ENCODE measurements at places on chromosomes 7 and 10.

DNA sequence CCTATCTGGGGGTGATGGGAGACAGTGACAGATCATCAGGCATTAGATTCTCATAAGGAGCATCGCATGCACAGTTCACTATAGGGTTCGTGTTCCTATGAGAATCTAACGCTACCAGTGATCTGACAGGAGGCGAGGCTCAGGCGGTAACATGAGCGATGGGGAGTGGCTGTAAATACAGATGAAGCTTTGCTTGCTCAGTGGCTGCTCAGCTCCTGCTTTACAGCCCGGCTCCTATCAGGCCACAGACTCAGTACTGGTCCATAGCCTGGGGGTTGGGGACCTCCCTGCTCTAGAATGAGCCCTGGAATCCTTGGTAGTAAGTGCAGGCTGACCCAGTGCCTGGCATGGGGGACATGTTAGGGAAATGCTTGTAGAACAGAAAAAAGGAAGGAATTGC, 426.0 kb downstream of the TYW1 start:
- DNase-seq, result no peak

DNA sequence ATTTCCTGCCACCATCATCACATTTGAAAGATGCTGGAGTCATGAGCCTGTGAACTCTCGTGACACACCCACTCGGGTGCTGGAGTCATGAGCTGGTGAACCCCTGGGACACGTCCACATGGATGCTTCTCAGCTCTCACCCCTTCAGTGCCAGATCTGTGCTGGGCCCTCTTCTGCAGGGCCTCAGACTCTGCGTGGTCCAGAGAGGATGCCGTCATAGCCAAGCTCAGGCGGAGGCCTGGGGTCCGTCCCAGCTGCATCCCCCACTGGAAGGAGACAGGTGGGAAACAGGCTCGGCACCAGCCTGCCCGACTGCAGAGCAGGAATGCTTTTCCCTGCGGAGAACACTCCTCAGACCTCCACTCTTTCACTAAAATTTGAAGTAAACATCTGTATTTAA, 156.5 kb upstream of the PPP2R2D start:
- DNase-seq, result no peak

- no peak for DNase-seq
These were observed 96.9 kb downstream of the UBE3C start for GRCh38 chr7:157235357-157236333.

GRCh38 chr10:2076528-2076927, 339.2 kb upstream of the ADARB2 start:
- DNase-seq, result no peak

DNA sequence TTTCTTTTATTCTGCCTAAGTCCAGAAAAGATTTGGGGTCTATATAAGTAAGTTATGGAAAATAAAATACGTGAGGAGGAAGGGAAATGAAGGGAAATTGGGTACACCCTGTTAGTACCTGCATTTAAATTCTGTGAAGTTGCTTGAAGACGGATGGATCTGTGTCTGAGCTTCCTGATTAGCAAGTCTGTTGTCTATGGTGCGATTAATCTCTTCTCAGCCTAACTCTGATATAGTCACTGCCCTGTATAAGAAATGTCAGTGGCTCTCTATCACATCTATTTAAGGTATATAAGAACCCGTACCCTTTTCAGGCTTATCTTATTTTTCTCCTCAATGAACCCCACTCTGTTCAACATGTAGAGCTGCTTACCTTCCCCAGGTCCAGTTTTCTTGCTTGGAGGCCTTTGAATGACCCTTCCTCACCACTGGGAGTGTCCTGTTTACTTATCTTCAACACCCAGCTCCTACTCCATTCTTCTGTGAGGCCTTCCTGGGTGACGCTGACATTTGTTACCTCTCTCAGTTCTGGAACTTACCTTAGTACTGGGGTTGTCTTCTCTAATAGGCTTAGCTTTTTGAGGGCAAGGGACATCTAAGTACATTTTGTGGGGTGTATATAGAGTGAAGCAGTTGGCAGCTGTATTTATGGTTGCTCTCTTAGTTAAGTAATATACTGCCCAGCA, 149.6 kb upstream of the PRPS1L1 start:
- no peak for DNase-seq

- no peak for DNase-seq
These were observed 66.5 kb downstream of the EPDR1 start for GRCh38 chr7:37986908-37987330.

DNA sequence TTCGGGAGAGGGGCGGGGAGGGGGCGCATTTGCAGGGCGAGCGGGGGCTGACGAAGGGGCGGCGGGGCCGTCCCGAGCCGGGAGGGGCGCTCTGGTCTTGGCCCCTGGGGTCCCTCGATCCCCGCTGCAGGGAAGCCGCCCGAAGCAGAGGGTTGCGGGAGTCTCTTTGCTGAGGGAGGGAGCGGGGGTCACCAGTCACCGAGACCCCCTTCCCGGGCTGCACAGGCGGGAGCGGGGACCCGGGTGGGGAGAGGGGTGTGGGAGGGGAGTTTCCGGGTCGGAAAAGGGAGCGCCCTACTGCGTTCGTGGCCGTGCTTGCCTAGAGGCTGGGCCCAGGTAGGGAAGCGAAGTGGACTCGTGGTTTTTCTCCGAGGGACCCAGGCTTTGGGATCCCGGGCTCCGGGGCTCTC, 422 bp downstream of the AP1S1 start:
- no peak for DNase-seq

- DNase-seq, result no peak
These were observed 91.5 kb downstream of the SEMA3D start for GRCh38 chr7:85095366-85095765.

GRCh38 chr10:64036321-64036930, 515.2 kb downstream of the REEP3 start:
- no peak for DNase-seq

GRCh38 chr10:114755537-114755936, 66.0 kb upstream of the FHIP2A start:
- no peak for DNase-seq

GRCh38 chr7:117631652-117632051, 151.8 kb downstream of the CFTR start:
- no peak for DNase-seq

GRCh38 chr7:146791344-146792285, 675.0 kb downstream of the CNTNAP2 start:
- DNase-seq, result no peak

GRCh38 chr7:94439893-94440381, 45.2 kb downstream of the COL1A2 start:
- DNase-seq, result no peak

DNA sequence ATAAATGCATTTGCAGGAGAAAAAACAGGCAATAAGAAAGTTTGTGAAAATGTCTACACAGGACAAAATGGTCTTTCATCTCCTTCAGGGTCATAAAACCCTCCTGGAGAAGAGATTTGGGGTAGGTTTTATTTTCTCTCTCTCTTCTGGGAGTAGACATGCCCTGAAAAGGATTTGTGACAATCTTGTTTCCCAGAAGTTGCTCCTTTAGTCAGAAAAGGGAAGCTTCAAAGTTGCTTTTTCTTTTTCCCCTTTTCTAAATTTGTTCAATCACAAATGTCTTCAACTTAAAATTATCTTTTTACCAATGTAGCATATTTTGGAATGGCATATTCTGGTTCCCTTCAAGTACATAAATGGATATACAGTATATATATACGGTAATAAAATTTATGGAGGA, 9.4 kb upstream of the ANKRD22 start:
- DNase-seq, result no peak

- DNase-seq, result no peak
These were observed 23.4 kb downstream of the PYROXD2 start for GRCh38 chr10:98391578-98391991.

GRCh38 chr10:133207041-133207600, 22.9 kb upstream of the UTF1 start:
- no peak for DNase-seq

GRCh38 chr10:102808380-102808779, 28.8 kb downstream of the CYP17A1 start:
- no peak for DNase-seq

- no peak for DNase-seq
These were observed 402.4 kb downstream of the HGF start for GRCh38 chr7:81367326-81367931.

All from effector CD4-positive, alpha-beta T cell (primary cell).